Activated T-helper 1 cell treated with Interleukin-2 at 50 U/mL for 16 hours (primary cell): ENCODE measurements at places on chromosomes 12 and 14.

DNA sequence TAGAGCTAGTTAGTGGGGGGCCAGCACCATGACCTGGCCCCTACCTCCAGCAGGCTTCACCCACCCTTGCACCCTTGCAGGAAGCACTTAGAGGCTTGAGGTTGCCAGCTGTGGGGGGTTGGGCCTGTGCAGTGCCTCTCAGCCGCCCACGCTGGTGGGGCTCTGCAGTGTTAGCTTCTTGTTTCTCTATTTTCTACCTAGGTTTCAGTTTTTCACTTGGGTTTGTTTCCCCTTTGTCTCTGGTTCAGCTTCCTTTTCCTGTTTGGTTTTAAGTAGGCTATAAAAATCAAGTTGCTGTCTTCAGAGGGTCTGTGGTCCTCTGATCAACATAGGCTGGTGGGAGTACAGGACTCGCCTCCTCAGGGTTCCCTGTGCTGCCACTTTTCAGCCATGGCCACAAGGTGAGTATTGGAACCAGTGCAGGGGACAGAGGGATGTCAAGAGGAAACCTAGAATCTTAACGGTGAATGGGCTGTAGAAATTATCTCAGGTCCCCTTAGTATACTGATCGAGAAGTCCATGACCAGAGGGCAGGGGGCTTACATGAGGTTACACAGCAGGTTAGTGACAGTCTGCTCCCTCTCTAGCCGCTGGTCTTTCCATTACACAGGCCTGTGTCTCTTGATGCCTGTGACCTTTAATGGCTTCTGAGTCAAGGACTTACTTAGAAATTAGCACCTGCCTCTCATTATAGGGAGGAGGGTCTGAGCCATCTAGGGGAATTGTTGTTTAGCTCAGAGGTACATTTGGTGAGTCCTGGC lies at the start of gene EVL:
TSS of gene EVL (plus strand) at position 312 of the 761 bp plus-strand sequence. CDS start at position 391, 79 bp downstream.
- peak; percentile 68 for DNase-seq

DNA sequence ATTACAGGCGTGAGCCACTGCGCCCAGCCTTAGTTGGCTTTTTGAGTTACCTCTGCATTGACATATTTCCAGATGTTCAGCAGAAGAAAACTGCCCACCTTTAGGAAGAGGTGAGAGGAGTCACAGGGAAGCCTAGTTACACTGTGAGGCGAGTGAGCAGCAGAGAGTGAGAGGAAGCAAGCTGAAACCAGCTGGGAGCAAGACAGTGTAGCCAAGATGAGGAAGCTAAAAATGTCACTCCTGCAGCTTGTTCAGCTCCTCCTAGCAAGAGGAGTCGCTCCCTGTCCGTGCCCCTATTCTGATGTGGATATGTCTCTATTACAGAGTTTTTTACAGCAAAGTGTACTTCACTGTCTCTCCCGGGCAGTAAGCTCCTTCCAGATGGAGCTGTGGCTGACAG lies 127.6 kb downstream of the GXYLT1 start:
- DNase-seq = no peak

GRCh38 chr14:64502887-64503433 lies 678 bp downstream of the ZBTB25 start:
- DNase-seq = no peak

DNA sequence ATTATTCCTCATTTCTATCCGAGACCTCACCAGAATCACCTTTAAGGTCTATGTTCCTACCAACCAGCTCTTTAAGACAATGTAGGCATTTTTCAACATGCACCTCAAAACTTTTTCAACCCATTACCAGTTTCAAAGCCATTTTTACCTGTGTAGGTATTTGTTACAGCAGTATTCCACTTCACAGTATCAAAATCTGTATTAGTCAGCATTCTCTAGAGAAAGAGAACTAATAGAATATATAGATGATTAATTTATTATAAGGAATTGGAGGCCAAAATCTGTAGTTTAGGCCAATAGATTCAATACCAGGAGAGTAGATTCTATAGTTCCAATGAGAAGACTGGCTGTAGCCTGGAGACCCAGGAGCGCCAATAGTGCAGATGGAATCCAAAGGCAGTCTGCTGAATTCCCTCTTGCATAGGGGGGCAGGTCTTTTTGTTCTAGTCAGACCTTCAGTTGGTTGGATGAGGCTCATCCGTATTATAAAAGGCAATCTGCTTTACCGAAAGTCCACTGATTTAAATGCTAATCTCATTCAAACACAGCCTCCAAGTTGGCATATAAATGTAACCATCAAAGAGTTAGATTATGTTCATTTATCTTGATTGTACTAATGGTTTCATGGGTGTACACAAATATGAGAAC lies 151.6 kb upstream of the SYT1 start:
- DNase-seq = no peak

- no peak for DNase-seq
Measured at GRCh38 chr12:10236720-10237119, 24.0 kb downstream of the GABARAPL1 start.

GRCh38 chr12:81255456-81255855 lies 177.6 kb downstream of the ACSS3 start:
- no peak for DNase-seq

DNA sequence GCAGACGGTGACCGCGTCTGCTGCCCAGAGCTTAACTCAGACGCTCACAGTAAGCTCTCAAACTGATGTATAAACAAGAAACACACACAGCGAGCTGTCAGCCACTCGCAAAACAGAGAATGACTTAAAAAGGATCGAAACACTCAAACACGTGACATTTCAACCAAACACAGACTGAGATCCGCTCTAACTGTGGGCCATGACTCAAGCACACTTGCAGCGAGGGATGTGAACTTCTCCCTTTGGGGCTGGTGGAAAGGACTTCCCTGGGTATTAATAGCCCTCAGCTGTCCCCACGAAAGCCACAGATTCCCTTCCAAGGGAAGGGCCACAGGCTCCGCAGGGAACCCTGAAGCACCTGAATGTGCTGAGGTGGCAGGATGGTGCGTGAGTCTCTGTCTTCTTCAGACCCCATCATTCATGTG lies 29.1 kb downstream of the CCDC88C start:
- no peak for DNase-seq

GRCh38 chr12:47814539-47815170 lies 5.0 kb downstream of the HDAC7 start:
- DNase-seq = no peak

GRCh38 chr12:125889742-125890141 lies 824.5 kb downstream of the AACS start:
- no peak for DNase-seq

DNA sequence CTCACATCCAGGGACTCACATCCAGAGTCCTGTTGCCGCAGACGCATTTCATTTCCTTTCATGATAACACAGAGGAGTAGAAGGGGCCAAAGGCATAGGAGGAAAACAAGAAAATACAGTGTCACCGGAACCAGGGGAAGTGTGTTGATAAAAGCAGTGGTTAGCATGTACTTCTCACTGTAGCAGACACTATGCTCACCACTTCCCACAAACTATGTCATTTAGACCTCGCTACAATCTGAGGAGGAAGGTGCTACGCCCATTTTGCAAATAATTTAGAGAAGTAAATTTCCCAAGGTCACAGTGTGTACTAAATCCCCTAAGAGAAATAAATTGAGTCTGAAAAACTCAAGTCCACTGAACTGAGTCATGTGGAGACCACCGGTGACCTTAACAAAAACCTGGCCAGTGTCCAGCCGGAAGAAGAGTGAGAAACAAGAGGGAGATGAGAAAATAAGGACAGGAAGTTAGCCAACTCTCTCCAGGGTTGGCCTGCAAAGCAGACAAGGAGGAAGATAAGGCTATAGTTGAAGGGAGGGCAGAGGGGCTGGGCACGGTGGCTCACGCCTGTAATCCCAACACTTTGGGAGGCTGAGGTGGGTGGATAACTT lies 25.8 kb upstream of the TMCC3 start:
- DNase-seq = no peak

DNA sequence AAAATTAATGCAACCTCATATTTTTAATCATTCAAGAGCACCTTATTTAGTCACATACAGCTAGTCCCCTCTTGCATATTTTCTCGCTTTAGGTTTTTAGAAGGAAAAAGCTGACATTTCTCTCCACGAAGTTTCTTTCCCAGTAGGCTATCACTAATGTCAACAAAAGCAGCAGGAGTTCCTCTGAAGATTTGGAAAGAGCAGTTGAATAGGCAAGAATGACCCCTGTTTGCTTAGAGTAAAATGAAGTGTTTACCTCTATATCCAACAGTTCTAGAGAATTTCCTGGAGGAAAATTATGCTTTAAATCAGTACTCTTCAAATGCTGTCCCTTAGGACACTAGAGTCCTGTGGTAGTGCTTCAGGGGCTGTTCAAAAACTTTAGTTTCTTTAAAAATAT lies 188.1 kb upstream of the PRKD1 start:
- DNase-seq = no peak

DNA sequence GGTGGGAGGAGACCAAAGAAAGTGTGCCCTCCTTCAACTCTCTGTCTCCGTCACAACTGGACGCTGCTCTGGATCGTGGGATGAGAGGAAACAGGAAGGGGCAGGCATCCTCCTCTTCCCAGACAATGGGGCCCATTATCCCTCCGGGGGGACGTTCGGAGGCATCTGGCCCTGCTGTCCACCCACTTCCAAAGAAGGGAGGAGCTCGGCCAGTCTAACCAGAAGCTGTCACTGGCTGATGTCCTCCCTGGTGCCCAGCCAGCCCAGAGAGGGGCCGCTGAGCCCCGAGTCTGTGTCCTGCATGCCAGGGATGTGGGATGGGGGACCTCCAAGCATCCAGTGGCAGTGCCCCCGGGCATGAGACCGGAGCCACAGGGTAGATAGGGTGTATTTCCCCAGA lies 39.8 kb upstream of the MEG3 start:
- DNase-seq = no peak

DNA sequence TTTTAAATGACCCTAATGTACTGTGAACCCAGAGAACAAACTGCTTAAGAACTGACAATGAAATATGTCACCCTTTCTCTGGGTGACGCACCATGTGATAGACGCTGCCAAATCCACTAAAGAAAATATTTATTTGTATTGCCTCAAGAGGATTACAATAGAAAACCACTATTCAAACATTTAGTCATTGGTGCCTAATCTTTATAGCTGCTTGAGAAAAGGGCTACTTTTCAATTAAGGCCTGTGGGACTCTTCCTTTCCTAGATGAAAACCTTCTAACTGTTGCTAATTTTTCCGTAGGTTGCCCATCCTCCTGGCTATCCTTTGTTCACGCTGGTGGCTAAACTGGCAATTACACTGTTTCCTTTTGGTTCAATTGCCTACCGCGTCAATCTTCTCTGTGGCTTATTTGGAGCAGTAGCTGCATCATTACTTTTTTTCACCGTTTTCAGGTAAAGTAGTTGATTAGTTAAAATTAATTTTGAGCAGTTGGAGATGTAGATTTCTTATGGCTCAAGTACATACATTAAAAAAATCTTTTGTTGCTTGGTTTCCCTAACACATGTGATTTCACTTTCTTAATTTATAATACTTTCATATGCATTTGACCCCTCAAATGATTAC lies 6.0 kb downstream of the TMEM260 start:
- no peak for DNase-seq

- DNase-seq = no peak
Measured at GRCh38 chr12:8081251-8081920, 688 bp upstream of the NECAP1 start.

- no peak for DNase-seq
Measured at GRCh38 chr12:79886917-79887519, 47.9 kb downstream of the PPP1R12A start.

DNA sequence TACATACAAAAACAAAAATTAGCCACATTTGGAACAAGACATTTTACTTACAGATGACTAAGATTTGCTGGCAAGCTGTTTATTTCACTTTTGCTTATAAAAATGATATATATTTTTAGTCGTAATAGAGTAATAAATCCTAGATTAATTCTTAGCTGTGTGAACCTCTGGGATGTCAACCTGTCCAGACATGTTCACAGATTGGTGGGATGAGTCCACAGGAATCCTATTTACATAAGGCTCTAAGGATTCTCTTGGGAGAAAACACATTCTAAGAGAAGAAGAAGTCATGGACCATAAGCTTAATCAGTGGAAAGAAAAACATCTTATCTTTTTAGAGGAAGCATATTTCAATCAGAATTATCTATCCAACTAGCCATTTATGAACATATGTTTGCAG lies 797.4 kb downstream of the C12orf50 start:
- DNase-seq = no peak

DNA sequence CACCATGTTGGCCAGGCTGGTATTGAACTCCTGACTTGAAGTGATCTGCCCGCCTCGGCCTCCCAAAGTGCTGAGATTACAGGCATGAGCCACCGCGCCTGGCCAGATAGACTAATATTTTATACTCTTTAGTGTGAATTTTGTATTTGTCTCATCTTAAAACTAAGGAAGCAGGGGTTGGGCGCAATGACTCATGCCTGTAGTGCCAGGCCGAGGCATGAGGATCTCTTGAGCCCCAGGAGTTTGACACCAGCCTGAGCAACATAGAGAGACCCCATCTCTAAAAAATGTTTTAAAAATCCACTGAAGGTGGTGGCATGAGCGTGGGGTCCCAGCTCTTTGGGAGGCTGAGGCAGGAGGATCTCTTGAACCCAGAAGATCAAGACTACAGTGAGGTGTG lies 9.0 kb downstream of the DYNC1H1 start:
- no peak for DNase-seq

DNA sequence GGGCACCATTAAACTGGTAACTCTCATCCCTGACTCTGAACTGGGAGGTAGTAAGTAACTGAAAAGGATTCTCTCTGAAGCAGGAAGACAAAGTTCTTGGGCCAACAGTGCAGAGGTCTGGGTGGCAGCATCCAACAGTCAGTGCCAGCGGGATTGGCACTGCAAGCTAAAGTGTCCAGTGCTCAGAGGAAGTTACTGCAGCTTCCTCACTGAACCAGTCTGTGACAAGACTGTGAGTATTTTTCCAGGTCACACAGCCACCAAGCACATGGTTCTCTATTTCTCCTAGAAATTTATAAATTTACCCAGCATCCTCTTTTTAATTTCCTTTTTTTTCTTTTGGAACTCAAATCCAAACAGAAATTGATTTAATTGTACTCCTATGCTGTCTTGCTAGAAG lies 81.6 kb upstream of the FAR2 start:
- no peak for DNase-seq

DNA sequence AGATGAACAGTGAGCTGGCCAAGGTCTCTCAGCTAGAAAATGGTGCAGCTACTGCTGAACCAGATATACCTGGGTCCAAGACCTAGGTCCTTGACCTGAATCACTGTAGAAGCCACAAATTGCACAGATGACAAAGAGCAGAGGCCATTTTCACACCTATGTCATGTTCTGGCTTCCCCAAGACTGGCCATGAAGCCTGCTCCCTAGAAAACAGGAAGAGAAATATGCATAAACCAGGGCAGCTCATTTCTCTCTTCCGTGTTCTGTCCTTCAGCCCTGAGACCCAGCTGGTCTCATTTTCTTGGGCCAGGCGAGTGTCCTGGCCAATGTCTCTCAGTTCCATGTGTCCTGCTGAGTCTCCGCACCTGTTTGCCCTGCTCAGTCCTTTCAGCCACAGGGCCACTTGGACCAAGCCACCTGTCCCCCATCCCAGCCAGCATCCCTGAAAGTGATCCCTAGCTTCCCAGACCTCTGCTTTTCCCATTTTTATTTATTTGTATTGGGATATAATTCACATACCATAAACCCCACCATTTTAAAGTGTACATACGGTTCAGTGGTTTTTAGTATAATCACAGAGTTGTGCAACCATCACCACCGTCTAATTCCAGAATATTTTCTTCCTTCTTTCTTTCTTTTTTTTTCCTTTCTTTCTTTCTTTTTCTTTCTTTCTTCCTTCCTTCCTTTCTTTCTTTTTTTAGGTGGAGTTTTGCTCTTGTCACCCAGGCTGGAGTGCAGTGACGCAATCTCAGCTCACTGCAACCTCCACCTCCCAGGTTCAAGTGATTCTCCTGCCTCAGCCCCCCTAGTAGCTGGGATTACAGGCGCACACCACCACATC lies 27.0 kb downstream of the P2RX7 start:
- DNase-seq = no peak

- no peak for DNase-seq
Measured at GRCh38 chr12:13968281-13968680, 13.1 kb downstream of the GRIN2B start.
